NCI-H1417 treated with DMSO at 0.1 percent for 48 hours (cell line): ENCODE measurements at places on chromosomes 16 and 17.

GRCh38 chr17:31745964-31746600, 113.0 kb downstream of the COPRS start:
- no peak for DNase-seq

- no peak for DNase-seq
These were observed 53.8 kb downstream of the MRC2 start for GRCh38 chr17:62681061-62681938.

DNA sequence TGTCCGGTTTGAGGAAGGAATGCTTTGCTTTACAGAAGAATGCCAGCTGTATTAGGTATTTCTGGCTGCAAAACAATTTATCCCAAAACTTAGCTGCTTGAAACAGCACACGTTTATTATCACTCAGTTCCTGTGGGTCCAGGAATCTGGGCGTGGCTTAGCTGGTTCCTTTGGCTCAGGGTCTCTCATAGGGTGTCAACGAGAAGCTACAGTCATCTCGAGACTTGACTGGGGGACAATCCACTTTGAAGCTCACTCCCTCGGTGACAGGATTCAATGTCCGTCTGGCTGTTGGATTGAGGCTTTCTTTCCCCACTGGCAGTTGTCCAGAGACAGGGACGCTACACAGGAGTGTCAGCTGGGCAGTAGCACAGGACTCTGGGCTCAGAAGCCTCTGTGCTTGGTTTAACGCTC, 9.6 kb upstream of the RHBDF2 start:
- DNase-seq = no peak

- no peak for DNase-seq
These were observed 109.2 kb upstream of the NACA2 start for GRCh38 chr17:61700252-61700651.

DNA sequence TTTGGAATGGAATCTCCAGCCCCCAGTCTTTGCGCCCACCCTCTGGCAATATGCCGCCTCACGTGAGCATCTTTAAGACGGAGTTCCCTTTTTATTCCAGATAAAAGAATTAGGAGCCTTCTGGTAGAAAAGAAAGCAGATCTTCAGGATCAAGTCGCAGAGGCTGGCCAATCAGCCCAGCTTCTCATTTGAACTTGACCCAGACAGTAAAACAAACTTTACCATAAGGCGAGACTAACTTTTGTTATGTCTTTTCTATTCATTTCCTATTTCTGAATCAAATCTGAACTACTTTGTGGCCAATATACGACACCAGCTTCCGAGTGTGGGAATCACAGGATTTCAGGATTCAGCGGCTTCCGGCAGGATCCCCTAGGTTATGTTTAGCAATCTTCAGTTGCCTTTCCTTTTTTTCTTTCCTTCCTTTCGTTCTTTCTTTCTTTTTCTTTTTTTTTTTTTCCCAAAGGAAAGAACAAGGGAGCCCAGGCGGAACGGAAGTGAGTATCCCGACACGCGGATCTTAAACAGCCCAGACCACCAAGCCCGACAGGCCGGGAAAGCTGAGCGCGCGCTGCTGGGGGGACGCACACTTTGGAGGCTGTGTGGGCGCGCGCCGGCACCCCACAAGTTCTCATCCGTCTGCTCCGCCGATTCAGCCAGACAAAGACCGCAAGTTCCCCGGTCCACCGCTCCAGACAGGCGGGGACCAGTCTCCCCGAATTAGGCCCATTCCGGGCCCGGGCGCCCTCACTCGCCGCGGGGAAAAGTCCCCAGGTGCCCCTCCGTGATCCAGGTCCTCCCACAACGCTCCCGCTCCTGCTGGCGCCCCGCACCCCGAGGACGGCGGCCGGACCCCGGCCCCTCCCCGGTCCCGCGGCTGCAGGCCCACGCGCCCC, 633 bp downstream of the TBC1D16 start:
- DNase-seq = no peak

GRCh38 chr16:12609937-12610699, 193.6 kb downstream of the CPPED1 start:
- no peak for DNase-seq

GRCh38 chr17:41710472-41711090, 1.6 kb upstream of the GAST start:
- peak; percentile 58 for DNase-seq

- DNase-seq = no peak
These were observed 505 bp upstream of the COG1 start for GRCh38 chr17:73192206-73192893.

DNA sequence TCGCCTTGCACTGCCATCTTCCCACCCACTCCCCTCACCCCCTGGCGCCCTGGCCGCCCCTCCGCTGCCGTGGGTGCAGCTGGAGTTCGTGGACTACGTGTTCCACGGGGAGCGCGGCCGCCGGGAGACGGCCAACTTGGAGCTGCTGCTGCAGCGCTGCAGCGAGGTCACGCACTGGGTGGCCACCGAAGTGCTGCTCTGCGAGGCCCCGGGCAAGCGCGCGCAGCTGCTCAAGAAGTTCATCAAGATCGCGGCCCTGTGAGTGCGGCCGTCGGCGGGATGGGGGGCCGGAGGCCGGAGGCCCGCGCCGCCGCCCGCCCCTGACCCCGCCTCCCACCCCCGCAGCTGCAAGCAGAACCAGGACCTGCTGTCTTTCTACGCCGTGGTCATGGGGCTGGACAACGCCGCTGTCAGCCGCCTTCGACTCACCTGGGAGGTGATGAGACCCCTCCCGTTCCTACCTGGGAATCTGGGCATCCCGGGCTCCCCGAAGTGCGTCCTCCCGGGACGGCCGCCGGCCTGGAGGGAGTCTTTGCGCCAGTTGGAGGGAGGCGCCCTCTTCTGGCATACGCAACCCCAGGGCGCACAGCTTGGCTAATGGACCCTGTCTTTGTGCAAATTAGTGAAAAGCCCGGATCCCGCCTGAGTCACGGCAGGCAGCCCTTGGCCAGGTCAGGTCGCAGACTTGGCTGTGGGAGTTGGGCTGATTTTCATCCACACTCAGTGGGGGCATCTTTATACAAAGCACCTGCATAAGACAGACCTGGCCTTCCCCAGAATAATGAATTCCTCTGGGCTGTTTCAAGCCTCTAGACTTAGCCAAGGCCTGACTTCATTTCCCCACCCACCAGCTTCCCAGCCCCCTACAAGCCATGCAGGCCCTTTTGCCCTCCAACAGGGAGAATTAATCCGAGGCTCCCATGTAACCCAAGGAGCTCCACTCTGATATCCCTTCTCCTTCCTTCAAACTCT, 14.3 kb downstream of the RAPGEFL1 start:
- DNase-seq = no peak

DNA sequence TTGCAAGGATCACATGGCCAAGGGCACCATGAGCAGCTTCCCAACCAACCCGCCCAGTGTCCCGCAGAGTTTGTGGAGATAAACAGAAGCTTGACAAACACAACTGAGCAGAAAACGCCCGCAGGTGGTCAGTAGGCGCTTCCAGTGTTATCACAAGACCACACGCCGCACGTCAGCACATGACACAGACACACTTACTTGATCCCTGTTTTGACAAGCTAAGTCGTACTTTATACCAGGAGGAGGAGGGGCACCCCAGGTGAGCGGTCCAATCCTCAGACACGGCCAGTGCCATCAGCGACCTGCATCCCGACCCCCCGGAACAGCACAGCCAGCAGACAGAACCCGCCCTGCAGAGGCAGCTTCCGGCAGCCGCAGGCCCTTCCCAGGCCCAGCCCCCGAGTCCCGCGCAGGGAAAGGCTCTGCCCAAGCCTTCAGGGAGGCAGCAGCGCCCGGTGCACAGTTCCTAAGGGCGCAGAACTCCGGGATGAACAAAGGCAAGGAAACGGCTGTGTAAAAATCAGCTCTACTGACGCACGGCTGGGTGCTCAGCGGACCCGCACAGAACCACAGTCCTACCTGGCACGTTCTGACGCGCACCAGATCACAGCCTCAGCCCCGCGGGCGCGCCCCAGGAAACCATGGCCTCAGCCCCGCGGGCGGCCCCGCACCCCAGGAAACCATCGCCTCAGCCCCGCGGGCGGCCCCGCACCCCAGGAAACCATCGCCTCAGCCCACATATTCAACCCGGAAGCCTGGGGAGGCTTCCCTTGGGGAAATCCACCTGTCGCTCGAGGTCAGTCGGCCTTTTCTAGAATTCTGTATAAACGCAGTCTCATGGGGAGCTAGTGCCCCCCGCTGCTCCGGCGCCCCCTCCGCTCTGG, 27.8 kb downstream of the AXIN1 start:
- DNase-seq = no peak

- no peak for DNase-seq
These were observed 2.2 kb downstream of the PLA2G15 start for GRCh38 chr16:68247400-68247799.

- DNase-seq = no peak
These were observed 6.3 kb downstream of the RCVRN start for GRCh38 chr17:9898812-9899211.

GRCh38 chr16:75614066-75614897, 8.8 kb downstream of the ADAT1 start:
- no peak for DNase-seq

DNA sequence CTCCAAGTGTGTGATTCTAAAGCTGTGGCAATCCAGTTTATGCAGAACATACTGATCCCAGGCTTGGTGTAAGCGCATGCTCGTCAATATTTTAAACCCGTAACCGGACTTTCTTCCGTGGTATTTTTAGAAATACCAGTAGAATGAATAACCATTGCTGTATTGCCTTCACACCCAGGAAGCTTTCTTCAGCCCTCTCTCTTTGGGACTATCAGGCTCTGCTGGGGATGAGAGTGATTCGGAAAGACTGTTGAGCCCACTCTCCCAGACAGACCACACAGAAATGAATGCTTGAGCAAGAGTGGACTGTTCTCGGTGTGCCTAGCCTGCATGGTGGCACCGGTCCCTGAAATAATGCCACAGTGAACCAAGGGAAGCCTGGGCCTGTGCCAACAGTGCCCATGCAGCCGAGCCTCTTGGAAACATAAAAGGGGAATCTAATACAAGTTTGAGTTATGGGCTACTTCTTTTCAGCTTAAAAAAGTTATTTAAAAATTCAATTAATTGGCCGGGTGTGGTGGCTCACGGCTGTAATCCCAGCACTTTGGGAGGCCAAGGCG, 89.9 kb upstream of the ELAC2 start:
- DNase-seq = no peak

DNA sequence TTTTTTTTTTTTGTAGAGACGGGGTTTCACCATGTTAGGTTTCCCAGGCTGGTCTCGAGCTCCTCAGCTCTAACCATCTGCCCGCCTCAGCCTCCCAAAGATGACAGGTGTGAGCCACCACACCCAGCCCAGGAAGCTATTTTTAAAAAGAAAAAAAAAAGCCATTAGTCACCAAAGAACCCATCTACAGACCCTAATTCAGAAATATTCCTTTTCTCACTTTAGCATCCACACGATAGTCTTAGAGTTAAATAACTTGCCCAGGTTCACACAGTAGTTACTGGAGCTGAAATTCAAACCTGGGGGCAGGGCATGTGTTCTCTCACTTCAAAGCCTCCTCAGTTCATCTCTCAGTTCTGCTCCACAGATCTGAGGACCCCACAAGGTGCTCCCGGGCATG, 70.3 kb upstream of the NOL11 start:
- no peak for DNase-seq

DNA sequence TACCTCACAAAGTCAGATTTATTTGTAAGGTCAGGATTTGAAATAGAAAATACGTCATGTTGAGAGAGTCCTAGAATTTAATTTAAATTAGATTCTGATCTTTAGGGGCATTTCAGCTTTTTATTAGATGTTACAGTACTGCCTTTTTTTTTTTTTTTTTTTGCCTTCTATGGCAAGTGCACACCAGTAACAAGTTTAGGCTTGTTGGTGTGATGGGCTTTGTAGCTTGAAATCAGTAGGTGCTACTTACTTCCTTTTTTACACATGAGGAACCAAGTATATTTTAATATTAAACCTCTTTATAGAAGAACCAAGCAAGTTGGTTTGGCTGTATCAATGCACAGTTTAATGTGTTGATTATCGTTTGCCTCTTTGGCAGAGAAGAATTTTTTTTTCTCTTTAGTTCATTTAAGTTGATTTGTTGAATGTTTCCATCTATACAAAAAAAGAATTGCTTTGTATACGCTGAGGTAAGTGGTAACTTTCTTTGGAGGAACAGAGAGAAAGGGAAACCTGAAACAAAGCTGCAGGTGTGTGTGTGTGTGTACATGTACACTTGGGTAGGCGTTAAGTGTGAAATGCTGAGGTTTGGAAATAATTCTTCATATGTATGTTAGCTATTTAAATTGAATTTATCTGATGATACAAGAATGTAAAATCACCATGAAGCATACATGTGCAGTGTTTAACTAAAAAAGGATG, 15.7 kb downstream of the RBL2 start:
- no peak for DNase-seq

DNA sequence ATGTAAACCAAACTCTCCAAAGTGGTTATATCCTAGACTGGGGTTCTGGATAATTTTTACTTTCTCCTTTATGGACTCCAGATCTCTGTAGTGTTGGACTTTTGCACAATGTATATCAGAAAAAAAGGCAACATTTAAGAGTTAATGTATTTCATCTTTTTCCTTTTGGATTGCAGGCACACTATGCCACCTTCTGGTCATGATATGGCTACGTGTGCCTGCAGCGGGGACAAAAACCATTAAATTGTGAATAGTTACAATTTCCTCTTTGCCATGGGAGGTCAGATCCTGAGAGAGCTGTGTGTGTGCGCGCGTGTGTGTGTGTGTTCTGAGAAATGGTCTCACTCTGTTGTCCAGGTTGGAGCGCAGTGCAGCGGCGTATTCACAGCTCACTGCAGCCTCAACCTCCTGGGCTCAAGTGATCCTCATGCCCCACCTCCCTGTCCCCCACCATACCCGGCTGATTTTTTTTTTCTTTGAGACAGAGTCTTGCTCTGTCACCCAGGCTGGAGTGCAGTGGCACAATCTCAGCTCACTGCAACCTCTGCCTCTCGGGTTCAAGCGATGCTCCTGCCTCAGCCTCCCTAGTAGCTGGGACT, 4.3 kb upstream of the SGF29 start:
- no peak for DNase-seq

DNA sequence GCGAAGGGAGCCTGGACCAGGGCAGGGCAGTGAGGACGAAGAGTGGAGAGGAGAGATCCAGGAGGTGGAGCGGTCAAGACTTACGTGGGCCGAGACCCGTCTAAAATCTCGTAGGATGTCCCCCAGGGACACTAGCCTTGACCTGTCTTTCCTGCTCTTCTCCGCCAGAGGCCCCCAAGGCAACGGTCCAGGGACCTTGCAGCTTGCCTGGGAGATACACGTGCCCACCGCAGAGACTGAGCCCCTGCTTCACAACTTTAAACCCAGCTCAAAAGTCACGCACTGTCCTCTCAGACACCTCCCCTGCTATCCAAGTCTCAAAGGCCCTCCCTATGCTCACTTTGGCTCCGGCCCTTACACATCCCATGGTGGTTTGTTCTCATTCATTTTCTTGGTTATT, 9.4 kb downstream of the TIGD7 start:
- DNase-seq = no peak

GRCh38 chr16:17252701-17253100, 218.1 kb downstream of the XYLT1 start:
- no peak for DNase-seq

DNA sequence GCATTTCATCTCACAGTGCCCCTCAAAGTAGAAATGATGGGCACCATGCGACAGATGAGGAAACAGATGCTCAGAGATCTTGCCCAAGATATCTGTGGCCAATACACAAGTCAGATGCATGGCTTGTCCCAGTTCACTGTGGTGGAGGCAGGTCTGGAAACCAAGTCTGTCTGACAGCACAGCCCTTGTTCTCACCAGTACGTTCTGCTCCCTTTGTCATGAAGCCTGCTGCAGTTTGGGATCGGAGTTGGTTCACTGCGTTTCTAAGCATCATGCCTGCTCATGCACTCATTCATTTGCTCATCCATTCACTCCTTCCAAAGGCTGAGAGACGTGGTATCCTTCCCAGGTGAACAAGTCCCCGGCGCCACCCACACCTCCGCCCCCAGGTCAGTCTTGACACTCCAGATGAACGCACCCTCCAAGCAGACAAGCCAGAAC, 27.2 kb upstream of the MEAK7 start:
- no peak for DNase-seq
